ENCODE measurements at places on chromosomes 12 and 14.

GRCh38 chr12:63045020-63045860, 105.8 kb downstream of the AVPR1A start:
- DNase-seq, result no peak

DNA sequence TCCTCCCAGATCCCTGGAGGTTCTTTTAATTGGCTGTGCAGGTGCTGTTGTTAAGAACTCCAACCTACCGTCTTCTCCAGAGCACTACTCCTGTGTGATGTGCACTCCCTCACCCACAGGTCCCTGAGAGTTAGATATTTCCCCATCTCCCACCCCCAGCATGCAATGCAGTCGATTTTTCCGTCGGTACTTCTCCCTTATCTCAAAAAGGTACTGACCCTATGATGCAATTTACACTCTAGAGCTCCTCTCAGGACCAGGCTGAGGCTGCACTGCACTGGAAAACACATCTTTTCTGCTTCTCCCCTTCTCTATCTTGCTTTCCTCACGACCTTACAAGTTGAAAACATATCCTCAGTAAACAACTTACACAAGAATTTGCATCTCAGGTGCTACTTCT, 312.4 kb upstream of the TBX3 start:
- DNase-seq, result no peak

DNA sequence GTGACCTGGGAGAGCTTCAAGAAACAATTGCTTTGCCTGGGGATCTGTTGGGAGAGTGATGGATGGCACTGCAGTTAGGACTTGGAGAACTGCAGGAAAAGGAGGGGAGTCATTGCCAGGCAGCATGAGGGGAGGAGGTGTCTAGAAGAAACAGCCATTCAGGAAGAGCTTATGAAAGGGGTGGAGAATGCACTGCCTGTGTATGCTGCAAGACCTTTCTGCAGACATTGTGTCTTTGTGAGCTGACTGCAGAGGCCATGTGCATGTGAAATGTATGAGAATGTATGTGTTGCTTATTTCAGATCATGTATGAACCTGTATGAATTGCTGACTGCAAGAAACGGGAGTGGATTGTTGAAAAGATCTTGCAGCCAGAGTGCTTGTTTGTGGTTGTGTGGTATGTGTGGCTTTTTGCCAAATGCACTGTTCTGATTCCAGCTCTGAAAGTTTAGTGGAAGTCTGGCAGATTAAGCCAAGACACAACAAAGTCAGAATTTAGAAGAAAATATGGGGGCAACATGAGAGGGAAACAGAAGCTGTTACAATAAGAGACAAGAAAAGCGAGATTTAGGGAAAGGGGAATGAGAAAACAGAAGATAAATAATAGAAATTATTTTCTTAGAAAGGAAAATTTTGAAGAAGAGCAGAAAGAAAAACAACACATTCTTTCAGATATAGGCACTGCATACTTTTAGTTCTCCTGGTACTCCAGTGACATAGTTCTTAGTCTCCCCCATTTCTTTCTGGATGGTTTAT, 9.8 kb upstream of the RIMKLB start:
- DNase-seq, result no peak

DNA sequence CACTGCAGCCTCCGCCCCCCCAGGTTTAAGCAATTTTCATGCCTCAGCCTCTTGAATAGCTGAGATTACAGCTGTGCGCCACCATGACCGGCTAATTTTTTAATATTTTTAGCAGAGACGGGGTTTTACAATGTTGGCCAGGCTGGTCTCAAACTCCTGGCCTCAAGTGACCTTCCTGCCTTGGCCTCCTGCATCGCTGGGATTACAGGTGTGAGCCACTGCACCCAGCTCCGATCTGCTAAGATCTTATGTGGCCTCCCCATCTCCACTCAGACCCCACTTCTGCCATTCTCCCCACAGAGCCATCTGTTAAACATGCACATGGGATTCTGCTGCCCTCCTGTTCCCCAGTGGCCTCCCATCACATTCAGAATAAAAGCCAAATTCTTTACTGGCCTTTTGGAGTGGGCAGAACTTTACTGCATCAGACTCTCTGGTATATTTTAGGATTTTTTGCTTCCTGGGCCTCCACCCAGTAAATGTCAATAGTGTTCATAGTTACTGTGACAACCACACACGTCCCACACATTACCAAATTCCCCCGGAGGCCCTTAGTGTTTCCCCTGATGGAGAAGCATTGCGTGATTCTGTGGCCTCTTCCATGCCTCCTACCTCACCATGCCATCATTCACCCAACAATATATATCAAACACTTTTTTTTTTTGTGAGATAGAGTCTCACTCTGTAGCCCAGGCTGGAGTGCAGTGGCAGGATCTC, 96.3 kb downstream of the PTPN11 start:
- DNase-seq, result no peak

DNA sequence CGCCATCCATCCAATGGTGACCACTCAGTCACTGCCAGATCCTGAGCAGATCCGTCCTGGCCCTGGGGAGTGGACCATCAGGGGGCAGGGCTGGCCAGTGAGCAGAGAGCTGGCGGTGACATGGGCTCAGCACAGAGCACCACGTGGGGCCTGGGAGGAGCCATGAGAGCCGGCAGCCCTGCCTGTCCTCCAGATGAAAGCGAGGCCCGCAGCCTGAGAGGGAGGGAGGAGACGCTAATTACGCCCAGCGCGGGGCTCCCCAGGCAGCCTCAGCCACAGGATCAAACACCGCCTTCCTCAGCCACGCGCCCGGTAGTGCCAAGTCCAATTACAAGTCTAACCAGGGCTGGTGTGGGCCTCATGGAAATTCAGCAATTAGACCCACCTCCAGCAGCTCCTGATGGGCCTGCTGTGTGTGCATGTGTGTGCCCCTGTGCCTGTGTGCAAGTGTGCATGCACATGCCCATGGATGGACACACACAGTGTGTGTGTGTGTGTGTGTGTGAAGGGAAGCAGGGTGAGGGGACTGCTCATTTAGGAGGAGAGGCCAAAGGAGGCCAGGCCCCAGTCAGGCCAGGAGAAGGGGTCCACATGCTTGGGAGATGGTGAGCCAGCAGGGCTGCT, 68.0 kb downstream of the KIF26A start:
- DNase-seq, result no peak
